ENCODE measurements at places on chromosomes 11 and 22.

GRCh38 chr11:75539459-75540334 is 14.0 kb upstream of the GDPD5 start:
- DNase-seq, result no peak

DNA sequence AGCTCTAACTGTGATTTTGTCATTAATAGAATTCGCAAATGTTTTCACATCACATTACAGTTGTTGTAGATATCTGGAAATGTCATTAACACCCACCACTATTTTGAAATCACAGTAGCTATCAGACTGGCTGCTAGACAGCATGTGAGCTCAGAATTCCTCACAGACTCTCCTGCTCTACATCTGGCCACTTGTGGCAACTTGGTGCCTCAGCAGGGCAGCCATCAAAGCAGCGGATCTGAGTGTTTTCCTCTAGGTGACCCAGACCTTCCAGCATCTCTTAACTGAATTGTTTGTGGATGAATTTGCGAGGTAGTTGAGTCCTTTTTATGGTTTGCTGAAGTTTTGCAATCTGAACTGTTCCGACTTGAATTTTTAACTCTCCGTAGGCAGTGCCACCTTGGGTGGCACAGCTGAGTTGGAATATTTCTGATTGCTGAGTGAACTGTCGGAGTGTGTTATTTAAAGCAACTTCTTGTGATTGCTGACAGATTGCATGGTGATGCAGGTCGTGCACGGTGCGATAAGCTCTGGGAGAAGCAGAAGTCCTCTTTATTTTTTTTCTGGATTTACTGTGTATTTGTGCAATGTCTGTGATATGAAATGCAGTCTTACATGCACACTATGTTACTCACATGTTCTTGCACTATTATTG is 114.0 kb upstream of the PLET1 start:
- no peak for DNase-seq

DNA sequence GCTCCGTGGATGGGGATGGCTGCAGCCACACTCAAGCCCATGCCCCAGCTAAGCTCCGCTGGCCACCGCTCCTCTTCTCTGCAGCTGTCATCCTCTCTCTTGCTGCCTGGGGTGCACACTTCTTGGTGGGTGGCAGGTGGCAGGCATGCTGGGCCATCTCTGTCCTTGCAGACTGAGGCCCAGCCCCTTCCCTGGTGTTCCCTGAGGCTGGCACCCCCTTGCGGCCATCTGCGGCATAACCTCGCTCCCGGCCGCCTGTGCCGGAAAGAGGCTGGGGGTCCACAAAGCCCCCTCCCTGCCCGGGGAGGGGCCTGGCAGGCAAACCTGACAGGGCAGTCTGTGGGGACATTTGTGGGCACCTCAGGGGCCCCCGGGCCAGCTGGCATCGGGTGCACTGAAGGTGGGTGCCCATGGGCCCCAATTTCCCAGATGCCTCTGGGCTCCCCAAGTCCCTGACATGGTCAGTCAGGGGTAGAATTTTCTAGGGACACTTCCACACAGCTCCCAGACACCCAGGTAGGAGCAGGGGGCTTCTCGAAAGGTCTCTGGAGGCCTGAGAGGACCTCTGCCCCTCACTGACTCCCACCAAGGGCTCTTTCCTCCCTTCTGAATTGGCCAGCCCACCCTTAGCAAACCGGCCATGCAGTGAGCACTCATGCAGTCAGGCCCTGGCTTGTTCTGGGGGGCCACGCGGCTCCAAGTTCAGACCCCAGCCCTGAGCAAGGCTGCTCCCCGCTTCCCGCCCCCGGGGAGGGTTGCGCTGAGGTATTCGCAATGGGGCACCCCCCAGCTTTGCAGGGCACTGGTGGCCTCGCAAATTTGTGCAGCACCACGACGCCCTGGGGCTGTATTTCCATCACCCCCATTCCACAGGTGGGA is 23.5 kb upstream of the TH start:
- DNase-seq, result peak; percentile 41

- DNase-seq, result no peak
Measured at GRCh38 chr22:36010090-36010489, 18.5 kb downstream of the RBFOX2 start.

- DNase-seq, result no peak
Measured at GRCh38 chr11:33490842-33491370, 209.7 kb downstream of the C11orf91 start.

DNA sequence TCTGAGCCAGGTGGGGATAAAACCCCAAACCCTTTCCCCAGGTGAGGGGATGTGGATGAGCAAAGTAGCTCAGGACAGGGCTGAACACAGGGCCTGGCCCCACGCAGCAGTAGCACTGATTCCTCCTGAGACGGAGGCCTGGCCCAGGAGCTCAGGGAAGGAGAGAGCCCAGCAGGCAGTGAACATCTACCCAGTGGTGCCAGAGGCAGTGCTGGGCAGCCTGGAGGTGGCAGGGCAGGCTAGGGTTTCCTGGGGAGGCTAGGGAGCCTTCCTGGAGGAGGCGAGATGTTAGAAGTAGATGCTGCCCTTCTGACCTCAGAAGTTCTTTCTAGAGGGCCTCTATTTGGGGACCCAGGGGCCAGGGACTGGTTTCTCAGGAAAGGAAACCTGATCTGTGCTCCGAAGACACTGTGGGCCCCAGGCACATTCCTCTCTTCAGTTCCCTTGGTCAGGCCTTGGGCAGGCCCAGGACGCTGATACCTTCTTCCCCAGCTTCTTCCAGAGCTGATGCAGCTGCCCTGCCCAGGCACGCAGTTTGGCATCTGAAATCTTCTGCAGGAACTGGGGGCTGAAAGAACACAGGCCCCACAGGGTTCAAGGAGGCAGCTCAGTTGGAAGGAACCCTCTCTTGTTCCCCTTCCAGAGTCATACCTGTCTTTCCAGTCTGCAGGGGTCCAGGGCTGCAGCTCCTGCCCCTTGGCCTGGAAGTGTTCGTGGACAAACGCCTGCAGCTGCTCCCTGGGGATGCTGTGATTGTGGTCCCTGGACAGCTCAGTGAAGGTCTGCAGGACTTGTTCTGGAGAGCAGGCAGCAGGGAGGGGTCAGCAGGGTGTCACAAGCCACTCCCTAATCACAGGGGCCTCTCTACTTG is 16.8 kb downstream of the TREH start:
- no peak for DNase-seq
